ENCODE measurements at places on chromosomes 16 and 17.

DNA sequence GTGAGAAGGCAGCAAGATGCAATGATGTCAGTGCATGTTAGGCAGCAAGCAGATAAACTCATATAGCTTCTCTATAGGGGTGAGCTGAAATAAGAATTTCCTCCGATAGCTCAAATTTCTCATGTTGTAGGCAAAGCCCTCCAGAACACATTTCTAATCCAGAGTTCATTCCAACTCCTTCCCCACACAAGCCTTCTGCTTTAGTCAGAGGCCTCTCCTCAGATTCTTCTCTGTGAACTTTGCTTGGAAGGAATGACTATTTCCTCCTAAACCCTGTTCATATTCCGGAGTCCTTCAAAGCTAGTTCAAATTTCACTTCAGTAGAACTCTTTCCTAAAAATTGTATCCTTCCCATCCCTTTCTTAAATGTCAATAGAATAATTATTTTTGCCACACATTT is 144.8 kb downstream of the KCNJ2 start:
- DNase-seq: no peak

DNA sequence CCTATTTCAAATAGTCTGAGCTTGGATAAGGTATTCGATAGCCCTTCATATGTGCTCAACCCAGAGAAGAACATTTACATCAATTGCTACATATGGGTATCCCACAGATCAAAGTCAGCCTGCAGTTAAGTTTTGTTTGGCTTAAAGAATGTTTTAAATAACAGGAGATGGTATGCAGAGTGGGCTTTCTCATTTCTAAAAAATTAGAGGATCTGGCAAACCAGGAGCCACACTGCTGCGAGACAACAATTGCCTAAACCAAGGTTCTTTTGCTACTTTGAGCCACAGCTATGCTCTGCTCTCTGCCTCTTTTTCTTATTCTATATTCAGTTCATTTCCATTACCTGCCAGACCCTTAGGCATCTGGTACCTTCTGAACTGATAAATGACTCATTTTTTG is 30.2 kb upstream of the ARHGAP44 start:
- DNase-seq: no peak

DNA sequence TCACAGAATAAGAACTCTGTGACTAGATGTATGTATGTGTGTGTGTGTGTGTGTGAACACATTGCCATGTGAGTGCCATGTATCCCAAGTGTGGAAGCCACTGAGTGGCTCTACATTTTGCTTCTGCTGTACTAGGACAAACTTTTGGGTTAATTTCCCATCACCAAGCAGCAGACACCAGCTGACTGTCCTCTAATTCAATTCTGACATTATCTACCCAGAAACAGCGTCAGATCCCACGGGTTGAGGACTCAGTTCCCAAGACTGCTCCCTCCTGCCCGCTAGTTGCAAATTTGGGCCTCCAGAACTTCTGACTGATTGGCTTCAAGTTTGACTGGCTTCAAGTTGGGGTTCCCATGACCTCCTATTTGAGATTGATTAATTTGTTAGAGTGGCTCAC is 29.2 kb downstream of the HS3ST2 start:
- no peak for DNase-seq

DNA sequence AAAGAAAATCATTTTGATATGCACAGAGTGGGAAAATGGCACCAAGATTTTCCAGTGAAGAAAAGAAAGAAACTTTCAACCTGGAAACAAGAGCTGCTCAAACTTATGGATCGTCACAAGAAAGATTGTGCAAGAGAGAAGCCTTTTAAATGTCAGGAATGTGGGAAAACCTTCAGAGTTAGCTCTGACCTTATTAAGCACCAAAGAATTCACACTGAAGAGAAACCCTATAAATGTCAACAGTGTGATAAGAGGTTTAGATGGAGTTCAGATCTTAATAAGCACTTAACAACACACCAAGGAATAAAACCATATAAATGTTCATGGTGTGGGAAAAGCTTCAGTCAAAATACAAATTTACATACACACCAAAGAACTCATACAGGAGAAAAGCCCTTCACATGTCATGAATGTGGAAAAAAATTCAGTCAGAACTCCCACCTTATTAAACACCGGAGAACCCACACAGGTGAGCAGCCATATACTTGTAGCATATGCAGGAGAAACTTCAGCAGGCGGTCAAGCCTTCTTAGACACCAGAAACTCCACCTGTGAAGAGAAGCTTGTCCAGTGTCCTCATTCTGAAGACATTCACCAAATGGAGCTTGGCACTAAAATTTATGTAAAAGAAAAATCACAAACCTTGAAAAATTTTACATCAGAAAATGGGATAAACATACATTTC is 12.2 kb downstream of the ZNF75A start:
- no peak for DNase-seq

GRCh38 chr16:86966777-86967176 is 350.4 kb downstream of the C16orf95 start:
- DNase-seq: no peak

GRCh38 chr16:56332464-56333079 is 92.8 kb downstream of the AMFR start:
- DNase-seq: no peak

DNA sequence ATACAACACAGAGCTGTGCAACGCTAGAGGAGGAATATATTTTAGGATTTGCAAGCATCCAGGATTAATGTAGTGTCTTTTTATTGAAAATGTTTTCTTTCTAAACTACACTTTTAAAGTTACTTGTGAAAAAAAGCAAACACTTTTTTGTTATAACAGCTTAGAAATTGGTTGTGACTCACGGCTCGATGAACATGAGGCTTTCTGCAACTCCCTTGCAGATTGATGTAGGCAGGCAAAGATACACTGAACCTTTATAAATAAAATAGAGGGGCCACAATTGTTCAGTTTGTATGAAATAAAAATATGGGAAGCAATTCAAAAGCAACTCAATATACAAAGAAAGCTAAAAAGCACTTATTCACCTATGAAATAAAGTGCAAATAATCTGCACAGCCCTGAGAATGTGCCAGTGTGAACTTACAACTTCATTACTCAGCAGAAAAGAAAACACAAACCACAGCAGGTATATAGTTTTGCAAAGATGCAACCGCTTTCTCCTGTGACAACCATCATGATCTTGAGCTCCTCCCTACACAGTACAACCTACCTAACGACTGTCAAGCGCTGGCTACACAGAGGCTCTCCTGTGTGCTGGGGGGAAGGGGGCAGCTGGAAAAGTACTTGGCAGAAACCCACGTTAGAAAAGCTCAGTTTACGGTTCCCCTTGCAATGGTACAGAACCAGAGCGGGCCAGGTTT is 948 bp downstream of the LUC7L start:
- no peak for DNase-seq

GRCh38 chr17:17180141-17180603 is 26.0 kb downstream of the PLD6 start:
- no peak for DNase-seq

GRCh38 chr16:4623593-4623992 is 1.0 kb upstream of the MGRN1 start:
- no peak for DNase-seq

GRCh38 chr16:7602291-7602950 is 269.8 kb downstream of the RBFOX1 start:
- DNase-seq: no peak

DNA sequence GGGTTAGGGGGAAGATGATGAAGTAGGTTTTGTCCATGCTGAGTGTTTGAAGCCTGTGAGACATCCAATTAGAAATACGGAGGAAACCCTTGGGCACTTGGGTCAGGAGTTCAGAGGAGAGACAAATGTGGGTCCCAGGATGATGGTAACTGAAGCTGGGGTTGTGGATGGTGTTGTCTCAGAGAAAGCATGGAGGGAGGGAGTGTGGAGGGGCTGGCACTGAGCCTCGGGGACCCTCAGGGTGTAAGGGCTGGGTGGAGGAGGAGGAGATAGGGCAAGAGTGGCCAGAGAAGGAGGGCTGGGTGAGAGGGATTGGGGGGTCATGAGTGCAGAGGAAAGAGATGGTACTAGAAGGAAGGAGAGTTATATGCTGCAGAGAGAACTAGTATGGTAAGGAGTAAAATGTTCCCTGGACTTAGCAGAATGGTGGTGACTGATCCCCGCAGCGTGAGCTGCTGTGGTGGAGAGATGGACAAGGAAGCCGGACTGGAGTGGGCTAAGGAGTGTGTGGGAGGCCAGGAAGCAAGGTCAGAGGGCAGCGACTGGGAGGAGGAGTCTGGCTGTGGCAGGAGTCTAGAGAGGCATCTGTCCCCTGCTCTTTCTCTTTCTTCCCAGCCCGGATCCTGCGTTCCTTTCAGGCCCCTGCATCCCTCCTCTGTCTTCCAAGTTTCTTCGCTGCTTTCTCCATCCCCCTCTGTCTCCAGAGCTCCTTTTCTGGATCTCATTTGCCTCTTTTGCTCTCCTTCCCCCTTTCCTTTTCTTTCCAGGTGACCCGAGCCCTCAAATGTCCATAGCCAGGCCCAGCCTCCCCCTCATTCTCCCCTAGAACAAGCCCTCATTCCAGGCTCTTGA is 3.9 kb upstream of the COL1A1 start:
- no peak for DNase-seq

- DNase-seq: no peak
Measured at GRCh38 chr17:6075845-6076244, 5.7 kb downstream of the WSCD1 start.

- no peak for DNase-seq
Measured at GRCh38 chr17:38724337-38724988, 5.7 kb upstream of the CISD3 start.

- no peak for DNase-seq
Measured at GRCh38 chr16:15611610-15612009, 31.3 kb downstream of the MARF1 start.

DNA sequence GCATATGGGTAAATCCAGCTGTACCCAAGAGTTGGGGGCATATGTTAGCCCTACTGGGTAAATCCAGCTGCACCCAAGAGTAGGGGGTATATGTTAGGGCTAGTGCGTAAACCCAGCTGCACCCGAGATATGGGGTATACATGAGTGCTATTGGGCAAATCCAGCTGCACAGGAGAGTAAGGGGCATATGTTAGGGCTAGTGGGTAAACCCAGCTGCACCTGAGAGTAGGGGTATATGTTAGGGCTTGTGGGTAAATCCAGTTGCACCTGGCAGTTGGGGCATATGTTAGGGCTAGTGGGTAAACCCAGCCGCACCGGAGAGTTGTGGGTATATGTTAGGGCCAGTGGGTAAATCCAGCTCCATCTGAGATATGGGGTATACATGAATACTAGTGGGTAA is 80.9 kb downstream of the WWOX start:
- no peak for DNase-seq

GRCh38 chr16:77931058-77931457 is 91.3 kb upstream of the CLEC3A start:
- no peak for DNase-seq

DNA sequence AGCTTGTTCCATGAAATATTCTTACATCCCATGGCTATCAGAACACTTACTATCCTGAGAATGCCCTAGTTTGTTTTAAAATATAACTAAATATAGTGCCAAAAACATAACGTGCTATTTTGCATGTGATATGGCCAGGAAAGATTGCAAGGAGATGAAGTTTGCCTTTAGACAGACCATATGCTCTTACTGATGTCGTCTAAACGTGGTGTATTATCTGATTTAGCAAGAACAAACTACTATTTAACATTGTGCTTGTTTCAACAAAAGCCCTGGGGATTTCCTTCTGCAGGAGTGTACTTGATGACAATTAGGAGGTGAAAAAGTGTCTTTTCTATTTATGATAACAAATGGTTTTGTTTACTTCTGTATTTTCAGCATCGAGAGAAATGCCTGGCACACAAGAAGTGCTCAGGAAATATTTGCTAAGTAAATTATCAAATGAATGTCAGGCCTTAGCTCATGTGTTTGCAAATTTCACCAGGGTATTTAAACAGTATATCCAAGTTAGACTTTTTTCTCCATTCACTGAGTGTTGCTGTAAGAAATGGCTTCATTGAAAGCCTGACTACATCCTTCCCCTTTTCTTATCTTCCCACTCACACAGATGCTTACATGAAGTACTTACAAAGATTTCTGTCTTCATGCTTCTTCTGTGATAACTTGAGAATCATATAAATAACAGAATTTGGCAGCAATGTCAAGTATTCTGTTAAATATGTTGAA is 1033.6 kb downstream of the CDH8 start:
- DNase-seq: no peak

- DNase-seq: no peak
Measured at GRCh38 chr17:73325527-73325842, 13.7 kb upstream of the CDC42EP4 start.

- DNase-seq: no peak
Measured at GRCh38 chr16:84847564-84848355, 28.0 kb downstream of the CRISPLD2 start.

GRCh38 chr17:57329380-57330214 is 73.3 kb downstream of the MSI2 start:
- no peak for DNase-seq

DNA sequence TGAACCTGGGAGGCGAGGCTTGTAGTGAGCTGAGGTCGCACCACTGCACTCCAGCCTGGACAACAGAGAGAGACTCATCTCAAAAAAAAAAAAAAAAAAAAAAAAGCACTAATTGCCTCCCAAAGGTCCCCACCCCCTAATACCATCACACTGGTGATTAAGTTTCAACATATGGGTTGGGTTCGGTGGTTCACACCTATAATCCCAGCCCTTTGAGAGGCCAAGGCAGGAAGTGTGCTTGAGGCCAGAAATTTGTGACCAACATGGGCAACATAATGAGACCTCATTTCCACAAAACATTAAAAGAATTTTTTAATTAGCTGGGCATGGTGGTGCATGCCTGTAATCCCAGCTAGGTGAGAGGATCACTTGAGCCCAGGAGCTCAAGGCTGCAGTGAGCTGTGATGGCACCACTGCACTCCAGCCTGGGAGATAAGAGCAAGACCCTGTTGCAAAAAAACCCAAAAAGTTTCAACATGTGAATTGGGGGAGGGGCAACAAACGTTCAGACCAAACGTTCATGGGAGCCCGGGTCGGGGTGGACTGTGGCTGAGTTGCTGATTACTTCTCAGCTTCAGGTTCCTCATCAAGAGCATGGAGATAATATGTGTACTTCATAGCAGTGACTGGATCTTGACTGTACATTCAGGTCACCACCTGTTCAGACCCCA is 62.1 kb upstream of the NOL11 start:
- DNase-seq: no peak

DNA sequence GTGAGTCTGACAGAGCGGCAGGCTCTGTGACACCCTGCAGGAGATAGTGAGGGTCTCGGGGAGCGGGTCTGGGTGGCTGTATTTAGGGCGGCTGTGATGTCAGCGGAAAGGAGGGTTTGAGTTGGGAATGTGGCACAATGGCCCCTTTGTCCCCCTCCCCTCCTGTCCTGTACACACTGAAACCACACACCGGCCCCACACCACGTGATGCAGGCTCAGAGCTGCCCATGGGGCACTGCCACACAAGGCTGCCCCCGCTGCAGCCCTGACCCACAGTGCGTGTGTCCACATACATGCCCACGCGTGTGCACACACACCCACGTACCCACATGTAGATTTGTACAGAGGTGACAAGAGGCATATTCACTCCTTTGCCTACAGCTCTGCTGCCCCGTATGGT is 15.3 kb downstream of the SGCA start:
- DNase-seq: no peak

DNA sequence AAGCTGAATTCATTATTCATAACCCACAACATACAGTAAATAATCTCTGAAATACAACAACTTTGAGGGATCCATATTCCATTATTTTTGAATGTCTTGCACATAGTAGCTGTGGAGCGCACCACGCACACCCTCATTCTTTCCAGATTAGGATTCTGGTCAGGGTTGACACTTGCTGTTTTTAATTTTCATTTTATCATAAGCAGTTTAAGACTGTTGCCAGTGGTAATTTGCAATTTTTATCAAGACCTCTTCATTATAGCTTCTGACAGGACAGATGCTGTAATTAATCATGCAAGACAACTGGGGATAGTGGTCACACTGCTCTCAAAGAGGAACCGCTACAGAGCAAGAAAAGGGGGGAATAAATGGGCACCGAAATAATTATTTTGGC is 109.7 kb downstream of the TOX3 start:
- DNase-seq: no peak

Data from activated CD8-positive, alpha-beta memory T cell treated with anti-CD3 and anti-CD28 coated beads for 4 hours (primary cell).